GM12892 (cell line): ENCODE measurements at places on chromosomes 16 and 17.

GRCh38 chr16:55552621-55553020, 13.9 kb upstream of the CAPNS2 start:
- no peak for DNase-seq

GRCh38 chr16:53664724-53665345, 38.8 kb downstream of the RPGRIP1L start:
- DNase-seq, result no peak

GRCh38 chr16:57848181-57848580, 45.9 kb upstream of the KIFC3 start:
- no peak for DNase-seq

- no peak for DNase-seq
Observed at GRCh38 chr17:78450696-78451345, 72.4 kb downstream of the PGS1 start.

- DNase-seq, result no peak
Observed at GRCh38 chr16:1651094-1651973, 26.7 kb upstream of the JPT2 start.

GRCh38 chr16:51592001-51592501, 441.0 kb upstream of the SALL1 start:
- no peak for DNase-seq

GRCh38 chr16:89315271-89315670, 97.8 kb downstream of the ZNF778 start:
- no peak for DNase-seq

- no peak for DNase-seq
Observed at GRCh38 chr17:57864273-57864672, 14.4 kb upstream of the MRPS23 start.

DNA sequence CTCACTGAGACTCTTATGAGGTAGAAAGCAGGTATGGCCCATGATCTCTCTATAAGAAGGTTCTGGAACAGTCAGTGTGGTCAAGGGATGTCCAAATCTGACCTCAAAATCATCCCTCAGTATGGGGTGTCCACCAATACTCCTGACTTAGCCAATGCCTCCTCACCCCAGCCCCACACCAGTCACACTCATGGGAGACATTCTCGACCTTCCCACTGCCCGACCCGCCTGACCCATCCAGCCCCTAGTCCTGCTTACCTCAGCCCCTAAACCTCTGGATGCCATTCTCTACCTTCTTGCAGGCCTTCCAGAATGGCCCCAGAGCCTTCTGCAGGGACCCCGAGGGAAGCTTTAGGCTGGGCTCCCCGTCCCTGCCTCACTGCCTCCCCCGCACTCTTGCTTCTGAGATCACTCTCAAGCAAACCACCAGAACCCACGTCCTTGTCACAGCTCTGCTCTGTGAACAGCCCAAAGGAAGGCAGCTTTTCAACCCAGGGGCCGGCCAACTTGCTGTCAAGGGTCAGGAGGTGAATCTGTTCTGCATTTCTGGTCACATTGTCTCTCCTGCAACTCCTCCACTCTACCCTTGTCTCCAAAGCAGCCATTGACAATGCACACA, 44.9 kb upstream of the RBFOX3 start:
- no peak for DNase-seq

GRCh38 chr17:4739122-4740024, at the start of the genes CXCL16 and ZMYND15:
TSS of gene CXCL16 (minus strand) at chr17:4739928. CDS start at chr17:4739339, 589 bp downstream.
TSS of gene ZMYND15 (plus strand) at chr17:4739833. CDS start at chr17:4740549, 716 bp downstream.
- DNase-seq, result peak; percentile 87

GRCh38 chr16:70295634-70296033, 3.4 kb upstream of the DDX19B start:
- DNase-seq, result no peak

DNA sequence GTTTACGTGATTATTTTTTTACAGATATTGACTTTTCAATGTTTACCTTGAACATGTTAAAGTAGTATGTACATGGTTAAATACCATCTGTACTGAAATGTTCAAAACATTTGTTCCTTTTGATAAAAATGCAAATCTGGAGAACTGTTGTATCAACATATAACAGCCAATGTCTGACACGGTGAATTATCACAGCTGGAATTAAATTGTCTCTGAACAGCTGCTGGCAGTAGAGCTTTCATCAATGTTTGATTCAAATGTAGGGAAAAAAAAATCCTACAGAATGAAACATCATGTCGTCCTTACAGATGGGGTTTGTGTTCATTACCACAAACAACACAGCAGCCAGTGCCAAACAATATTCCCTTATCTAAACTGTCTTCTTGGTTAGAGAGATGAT, 79.9 kb downstream of the TOX3 start:
- no peak for DNase-seq
